ENCODE measurements at places on chromosomes 2 and 18.

- peak; percentile 83 for DNase-seq
These were observed 75.8 kb downstream of the ACTR3 start for GRCh38 chr2:113965644-113966043.

- DNase-seq = peak; percentile 76
These were observed 8.8 kb downstream of the RTP5 start for GRCh38 chr2:241877989-241878970.

DNA sequence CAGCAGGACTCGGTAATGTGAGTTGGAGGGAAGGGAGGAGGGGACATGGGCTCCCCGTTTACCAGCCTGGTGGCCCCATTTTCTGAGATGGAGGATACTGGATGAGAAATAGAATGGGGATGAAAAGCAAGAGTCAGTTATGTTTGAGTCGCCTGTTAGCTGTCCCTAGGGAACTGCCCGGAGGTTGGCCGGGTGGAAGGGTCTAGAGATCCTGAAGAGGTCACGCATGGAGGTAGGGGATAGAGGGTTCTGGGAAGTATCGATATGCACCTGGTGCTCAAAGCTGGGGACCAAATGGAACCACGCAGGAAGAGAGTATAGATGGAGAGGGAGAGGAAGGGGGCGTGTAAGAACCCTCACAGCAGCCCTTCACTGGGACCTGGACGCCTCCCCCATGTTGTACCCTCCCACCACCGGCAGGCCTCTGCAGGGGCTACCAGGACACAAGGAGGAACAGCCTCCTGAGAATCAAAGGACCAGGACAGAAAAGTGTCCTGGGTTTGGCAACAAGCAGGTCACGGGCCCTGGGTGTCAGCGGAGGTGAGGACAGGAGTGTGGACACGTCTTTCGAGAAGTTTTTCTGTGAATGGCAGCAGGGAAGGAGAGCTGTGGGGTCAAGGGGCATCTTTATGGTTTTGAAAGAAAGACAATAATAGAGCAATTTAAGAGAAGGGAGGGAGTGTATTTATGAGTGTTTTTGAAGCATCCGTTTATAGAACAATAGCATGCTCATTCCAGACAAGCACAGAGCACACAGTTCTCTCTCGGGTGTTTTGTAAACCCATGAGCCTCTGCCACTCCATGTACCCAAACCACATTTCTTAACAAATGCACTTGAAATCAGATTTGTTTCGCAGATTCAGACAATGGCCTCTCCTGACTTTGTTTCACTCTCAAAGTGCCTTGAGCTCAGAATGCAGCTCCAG, 132.2 kb downstream of the SMAD7 start:
- DNase-seq = no peak

GRCh38 chr2:20424300-20425290, 22.3 kb upstream of the RHOB start:
- no peak for DNase-seq

GRCh38 chr2:234863043-234863934, 88.5 kb upstream of the SH3BP4 start:
- DNase-seq = no peak

DNA sequence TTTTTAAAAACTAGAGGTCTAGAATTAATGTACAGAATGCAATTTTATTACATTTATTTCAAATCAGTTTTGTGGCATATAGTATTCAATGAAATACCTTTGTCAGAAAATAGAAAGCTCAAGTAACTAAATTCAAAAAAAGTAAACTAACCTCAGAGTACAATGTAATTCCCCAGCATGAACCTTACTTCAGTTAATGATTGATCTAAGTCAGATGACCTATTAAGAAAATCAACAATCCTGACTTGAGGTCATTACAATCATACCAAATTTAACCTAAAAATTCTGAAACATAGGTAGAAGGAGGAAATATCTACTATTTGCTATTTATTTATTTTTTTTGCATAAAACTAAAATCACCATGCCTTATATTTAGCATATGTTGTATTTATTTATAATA, 142.9 kb downstream of the CCDC102B start:
- peak; percentile 61 for DNase-seq
